ENCODE measurements at places on chromosomes 12 and 14.

GRCh38 chr12:19223018-19223417 is 93.5 kb downstream of the PLEKHA5 start:
- DNase-seq, result peak; percentile 59

DNA sequence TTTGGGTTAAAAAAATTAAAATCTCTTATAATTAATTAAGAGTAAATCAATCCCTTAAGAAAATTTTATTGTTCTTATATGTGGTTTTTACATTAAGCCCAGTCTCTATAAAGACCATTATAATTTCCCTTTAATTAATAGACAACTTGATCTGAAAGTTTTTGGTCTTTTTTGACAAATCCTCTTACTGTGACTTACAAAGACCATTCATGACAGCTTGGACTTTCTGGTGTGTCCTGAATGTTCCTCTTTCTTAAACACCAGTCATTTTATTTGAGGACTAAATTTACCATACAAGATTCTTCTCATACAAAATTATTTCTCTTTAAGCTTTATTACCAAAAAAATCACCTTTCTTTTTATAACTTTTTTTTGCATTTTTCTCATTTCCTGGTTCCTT is 368.3 kb downstream of the ADGRD1 start:
- no peak for DNase-seq

DNA sequence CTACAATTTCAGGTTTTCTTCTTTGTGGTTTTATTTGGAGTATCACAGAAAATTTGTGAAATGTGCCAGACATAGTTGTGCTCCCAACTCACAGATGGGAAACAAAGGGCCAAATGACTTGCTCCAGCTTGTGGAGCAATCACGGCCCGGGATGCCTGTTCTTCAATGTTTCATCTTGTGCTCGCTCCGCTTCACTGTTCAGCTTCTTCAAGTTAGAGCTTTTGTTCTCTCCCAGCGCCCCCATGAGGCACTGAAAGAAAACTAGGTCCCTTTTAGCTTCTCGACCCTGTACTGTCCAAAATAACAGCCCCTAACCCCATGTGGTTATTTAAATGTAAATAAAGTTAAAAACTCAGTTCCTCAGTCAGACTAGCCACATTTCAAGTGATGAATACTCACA is 187.9 kb upstream of the STXBP6 start:
- DNase-seq, result no peak

GRCh38 chr14:89618330-89618708 is 201.3 kb upstream of the FOXN3 start:
- peak; percentile 29 for DNase-seq

DNA sequence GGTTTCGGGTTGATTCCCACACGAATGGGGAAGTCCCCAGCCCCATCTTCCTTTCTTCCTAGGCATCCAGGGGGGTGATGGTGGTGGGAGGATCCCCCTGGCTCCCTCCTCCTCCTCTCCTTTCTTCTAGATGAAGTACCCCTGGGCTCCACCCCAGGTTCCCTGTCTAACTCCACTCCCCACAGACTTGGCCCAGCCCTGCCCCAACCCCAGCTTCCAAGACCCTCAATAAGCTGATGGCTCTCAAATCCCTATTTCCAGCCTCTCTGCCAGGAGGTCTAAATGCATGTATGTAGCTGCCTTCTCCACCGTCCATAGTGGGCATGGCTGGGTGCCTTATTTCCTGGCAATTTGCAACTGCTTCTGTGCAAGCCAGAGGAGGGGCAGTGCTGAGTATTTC is 383.7 kb downstream of the BCL11B start:
- DNase-seq, result no peak

DNA sequence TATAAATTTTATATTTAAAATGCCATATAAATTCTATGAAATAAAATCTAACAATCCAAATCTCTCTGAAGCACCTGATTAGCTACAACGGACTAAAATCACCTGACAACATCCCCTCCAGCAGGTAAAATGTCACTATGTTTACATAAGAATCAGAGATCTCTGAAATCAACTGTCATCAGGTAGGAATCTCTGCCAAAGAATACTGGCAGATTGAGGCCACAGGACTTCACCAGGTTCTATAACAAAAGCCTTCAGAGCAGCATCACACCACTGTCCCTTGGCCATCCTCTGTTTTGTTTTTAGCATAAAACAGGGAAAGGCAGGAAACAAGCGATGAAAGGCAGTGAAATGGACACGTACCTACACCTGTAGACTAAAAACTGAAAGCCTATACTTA is 22.1 kb downstream of the FGD6 start:
- no peak for DNase-seq

DNA sequence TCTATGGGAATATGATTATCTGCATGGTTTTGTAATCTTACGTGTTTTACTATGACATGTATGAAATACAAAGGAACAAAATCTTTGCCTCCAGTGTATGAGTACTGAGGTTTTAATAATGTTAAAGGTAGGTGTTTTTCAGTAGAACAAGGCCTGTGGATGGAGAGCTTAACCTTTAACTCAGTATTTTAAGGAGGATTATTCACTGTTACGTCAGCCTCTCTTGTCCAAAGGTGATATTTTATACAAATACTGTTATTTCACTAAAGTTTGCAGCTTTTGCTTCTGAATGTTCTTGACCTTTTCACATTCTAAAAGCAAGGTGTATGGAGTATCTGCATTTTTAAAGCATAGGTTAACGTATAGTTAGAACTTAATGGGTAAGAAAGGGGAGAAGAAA is 195.3 kb downstream of the ERC1 start:
- no peak for DNase-seq

DNA sequence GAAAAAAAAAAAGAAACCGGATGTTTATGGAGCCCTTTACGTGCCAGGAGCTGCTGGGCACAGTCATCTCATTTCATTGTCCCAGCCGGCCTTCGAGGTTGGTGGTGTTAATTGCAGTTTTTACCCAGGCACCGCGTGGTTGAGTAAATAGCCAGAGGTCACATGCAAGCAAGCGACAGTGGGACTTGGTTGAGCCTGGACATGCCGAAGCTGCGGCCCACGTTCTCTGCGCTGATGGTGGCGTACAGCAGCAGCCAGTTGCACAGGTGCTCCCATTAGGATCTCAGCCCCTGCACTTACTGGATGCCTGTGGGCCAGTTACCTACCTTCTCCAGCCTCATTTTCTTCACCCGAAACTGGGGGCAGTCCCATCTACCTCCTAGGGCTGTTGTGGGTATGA is 54.0 kb downstream of the TSPAN9 start:
- no peak for DNase-seq

GRCh38 chr12:65986047-65986446 is 144.5 kb downstream of the LLPH start:
- no peak for DNase-seq

DNA sequence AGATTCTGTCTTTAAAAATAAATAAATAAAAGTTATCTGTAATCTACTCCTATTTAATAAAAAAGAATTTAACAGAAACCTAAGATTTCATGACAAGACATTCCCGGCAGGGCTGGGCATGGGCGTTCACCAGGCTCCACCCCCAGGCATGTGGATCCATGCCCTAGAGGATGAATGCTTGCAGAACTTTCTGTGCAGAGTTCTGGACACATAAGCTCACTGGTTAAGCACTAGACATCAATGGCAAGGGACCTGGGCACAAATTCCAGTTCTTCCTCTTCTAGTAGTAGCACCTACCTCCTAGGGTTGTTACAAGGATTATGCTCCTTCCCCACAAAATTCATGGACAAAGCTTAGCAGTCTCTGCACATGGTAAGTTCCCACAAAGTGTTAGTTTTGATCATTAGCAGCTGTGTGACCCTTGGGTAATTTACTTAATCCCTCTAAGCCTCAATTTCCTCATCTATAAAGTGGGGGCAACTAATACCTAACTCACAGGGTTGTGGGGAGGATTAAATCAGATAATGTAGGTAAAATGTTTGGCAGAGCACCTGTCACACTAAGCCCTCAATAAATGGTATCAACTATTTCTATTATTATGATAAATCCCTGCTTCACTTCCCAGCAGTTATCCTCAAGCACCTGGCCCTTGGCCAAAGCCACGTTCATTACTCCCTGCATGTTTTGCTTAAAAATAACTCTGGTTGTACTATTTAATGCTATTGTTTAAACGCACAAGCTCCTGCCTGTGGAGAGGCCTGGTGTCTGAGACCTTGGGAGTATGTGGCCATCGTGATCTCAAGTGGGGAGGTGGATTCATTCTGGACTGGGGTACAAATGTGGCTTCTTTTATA is 9.8 kb downstream of the GALNT6 start:
- DNase-seq, result no peak

DNA sequence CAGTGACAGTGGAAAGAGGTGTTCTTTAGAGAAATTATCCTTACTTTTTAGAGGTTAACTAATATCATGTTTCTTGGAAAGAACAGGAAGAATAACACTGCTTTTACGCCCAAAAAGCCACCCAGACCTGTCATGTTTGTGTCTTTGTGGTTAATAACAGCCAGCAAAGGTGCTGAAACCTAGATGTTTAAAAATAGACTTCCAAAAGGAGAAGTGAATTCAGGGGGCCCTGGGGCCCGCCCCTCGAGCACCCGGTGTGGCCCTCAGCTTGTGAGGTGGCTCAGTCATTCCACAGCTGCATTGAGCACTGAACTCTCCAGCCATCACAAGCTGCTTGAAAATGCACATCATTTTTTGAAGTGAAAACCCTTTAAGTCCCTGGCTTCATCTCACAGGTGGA is 20.8 kb upstream of the AMN start:
- no peak for DNase-seq

- DNase-seq, result peak; percentile 17
These were observed 114.0 kb downstream of the KLHL28 start for GRCh38 chr14:44847526-44848309.

DNA sequence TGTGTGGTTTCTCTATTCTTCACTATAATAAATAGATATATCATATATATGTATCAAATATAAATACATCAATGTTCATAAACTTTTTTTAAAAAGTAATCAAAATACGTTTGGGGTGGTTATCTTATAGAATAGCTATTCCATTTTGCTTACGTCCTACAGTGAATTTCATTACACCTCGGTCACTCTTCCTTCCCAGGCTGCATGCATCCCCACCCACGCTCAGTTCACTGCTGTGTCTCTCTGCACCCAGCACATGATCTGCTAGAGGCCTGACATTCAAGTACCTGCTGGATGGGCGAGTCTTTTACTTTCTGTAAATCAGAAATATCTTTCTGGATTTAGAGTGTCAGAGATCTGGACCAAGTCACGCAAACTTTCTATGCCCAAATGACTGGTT is 3.6 kb downstream of the STX2 start:
- no peak for DNase-seq

GRCh38 chr12:2645460-2645859 is 149.3 kb upstream of the FKBP4 start:
- peak; percentile 6 for DNase-seq

- DNase-seq, result no peak
These were observed 288.4 kb downstream of the NUAK1 start for GRCh38 chr12:105850103-105850968.

DNA sequence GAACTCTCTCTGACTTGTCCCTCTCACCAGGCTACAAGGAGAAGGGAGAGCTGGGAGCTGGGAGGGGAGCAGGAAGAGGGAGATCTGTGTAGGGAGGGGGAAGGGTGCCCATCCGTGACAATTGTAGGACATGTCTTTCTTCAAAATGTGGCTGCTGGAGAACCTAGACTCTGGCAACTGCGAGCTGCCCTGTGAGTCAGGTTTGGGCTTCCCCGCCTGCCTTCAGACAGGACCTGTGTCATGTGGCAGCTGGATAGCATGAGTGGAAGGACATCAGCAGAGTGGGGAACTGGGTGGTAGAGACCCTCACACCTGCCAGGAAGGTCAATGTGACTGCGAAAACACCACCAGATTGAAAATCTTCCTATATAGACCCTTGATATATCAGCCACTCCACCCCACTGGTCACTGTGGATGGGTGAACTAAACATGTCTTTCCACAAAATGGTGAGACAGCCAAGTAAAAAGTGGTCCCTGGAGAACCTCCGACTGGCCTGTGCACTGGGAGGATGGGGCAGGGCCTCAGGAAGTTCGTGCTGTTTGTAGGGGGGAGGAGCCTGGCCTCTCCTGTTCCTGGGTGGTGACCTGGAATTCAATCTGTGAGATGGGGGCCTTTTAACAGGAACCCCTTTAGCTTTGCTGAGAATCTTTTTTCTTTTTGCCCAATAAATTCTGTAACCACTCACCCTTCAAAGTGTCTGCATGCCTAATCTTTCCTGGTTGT is 62.2 kb upstream of the CAPRIN2 start:
- no peak for DNase-seq

DNA sequence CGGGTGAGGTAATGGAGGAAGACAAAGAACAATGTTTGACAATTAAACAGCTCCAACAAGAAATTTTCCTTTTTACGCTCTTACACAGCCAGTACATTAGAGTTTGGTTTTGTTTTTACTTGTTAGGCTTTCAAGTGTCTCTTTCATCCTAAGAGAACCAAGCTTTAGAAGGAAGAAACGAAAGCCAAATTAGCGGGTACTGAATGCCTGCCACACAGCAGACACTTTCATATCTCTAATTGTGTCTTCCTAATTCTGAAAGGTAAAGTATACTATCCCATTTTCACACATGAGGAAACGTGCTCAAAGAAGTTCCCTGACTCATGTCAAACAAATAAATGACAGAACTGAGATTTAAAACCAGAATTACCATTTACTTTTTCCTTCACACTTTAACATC is 65.0 kb downstream of the CDK17 start:
- no peak for DNase-seq

DNA sequence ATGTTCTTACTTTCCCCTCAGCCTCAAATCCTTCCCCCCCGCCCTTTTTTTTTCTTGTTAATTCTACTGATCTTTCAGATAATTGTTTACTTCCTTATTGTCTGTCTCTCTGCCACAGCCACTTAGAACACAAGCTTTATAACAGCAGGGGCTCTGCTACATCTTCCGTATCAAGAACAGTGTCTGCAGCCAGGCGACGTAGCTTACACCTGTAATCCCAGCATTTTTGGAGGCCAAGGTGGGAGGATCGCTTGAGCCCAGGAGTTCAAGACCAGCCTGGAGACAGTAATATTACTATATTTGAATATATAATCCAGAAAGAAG is 5.4 kb downstream of the SOS2 start:
- DNase-seq, result peak; percentile 26

DNA sequence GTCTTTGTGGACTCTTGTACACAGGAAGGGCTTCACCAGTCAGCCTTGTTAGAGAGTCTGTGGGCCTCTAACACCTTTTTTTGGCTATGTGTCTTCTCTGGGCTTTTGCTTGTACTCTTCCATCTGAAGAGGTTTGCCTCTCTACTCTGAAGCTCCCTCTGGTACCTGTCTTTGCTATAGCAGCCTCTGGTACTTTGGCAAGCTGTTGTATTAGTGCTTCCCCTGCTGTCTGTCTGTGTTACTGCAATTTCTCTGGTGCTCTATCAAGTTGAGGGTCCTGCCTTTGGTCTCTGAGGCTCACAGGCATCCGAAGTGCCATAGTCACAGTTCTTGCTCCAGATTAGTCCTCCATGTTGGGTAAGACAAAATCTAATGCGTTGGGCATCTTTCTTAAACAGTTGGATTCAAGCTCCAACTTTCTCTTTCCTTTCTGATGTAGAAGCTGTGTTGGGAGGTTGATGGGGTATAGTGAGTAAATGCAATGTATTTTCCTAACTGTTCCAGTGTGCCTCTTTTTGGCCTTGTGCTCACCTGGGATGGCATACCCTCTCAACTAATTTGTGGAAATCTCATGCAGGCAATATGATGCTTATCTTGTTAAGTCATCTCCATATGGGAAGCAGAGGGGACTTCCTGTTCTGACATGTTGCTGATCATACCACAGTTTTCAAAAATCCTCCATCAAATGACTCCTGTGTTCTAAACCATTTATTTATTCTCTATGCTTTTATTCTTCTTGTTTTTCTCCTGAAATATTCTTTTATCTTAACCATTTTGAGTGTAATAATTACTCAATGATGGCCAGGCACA is 88.8 kb downstream of the ATF7IP start:
- DNase-seq, result peak; percentile 51

- DNase-seq, result no peak
These were observed 11.7 kb downstream of the SSH1 start for GRCh38 chr12:108845696-108846095.

Data from M059J (cell line).